Stimulated activated CD4-positive, alpha-beta T cell treated with anti-CD3 and anti-CD28 coated beads, Interleukin-2, amount 100 ng/mL, for 24 hours (primary cell): ENCODE measurements at places on chromosomes 1 and 21.

GRCh38 chr1:117284399-117285215 lies 73.9 kb upstream of the VTCN1 start:
- DNase-seq: no peak

DNA sequence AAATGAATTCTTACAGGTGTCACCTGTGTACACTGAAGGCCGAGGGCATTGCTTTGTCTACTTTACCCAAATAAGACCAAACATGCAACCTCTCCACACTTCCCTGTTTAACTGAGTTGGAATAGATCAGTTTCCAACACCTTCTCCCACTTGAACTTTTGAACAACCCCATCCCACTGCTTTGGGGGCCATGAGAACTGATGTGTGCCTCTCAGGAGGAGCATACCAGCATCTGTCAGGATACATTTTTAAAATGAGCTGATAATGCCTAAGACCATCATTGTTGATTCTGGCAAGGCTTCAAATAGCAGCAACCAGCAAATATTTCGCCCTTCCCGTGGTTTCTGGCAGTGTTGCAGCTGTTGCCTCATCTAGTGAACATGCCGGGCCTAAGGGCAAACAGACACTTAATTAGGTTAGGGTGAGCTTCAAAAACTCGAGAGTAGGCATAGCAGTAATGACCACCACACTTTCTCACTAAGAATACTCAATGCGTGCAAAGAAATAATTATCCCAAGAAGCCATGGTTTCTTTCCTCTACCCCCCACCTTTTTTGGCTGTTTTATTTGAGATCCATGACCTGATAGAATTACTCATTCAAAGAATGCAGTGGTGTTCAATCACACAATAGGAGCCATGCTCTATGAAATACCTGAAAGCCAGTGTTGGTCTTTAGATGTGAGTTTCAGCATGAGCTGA lies 63.7 kb downstream of the MAP10 start:
- no peak for DNase-seq

- DNase-seq: no peak
Observed at GRCh38 chr21:42583477-42584295, 69.7 kb upstream of the PDE9A start.

- DNase-seq: no peak
Observed at GRCh38 chr1:209434631-209435217, 148.8 kb upstream of the CAMK1G start.

- DNase-seq: no peak
Observed at GRCh38 chr1:23908453-23909341, 4.5 kb downstream of the CNR2 start.

DNA sequence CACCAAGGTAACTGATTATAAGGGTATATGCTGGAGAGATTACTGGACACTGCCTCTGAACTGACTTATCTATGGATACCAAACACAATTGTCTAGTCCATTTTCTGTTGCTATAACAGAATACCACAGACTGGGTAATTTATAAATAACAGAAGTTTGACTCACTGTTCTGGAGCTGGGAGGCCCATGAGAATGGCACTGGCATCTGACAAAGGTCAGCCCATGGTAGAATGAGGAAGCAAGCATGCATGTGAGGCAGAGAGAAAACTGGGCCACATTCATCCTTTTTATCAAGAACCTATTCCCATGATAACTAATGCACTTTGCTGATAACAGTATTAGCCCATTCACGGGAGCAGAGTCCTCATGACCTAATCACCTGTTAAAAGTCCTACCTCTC lies 37.4 kb downstream of the FCER1A start:
- DNase-seq: no peak

GRCh38 chr1:233082778-233083550 lies 132.6 kb downstream of the NTPCR start:
- DNase-seq: no peak

DNA sequence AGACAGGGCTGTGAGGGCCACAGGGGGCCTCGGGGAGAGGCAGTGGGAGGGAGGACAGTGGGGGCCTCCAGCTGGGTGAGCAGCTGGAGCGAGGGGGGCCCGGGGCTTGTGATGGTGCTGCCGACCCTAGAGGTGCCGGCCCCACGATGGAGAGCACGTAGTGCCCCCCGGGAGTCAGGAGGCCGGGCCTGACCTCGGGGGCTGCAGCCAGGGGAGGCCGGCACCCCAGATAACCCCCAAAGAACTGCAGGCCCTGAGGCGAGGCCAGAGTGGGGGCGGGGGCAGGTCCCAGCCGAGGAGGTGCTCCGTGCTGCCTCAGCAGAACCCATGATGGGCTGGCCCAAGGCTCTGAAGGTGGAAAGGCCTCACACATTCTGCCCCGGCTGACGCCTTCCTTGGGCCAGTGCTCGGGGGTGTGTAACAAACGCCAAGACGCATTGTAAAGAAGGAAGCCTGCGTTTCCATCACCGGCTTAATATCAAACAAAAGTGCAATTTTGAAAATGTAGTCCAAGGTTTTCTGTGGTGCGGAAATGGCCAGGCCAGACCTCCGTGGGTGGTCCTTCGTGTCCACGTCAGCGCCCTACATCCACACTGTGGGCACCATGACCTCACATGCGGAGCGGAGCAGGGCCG lies 55.2 kb downstream of the COL6A1 start:
- DNase-seq: no peak

- DNase-seq: no peak
Observed at GRCh38 chr1:207069061-207069460, 16.0 kb downstream of the PFKFB2 start.

DNA sequence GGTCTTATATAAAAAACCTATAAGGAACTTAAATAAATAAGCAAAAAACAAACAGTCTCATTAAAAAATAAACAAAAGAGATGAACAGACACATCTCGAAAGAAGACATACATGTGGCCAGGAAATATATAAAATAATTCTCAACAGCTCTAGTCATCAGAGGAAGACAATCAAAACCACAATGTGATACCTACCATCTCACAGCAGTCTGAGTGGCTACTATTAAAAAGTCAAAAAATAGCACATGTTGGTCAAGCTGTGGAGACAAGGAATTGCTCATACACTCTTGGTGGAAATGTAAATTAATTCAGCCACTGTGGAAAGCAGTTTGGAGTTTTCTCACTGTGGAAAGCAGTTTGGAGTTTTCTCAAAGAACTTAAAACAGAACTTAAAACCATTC lies 100.3 kb upstream of the ADAMTS5 start:
- no peak for DNase-seq

- no peak for DNase-seq
Observed at GRCh38 chr1:14500041-14500440, 98.4 kb upstream of the KAZN start.

- no peak for DNase-seq
Observed at GRCh38 chr1:183991348-183991747, 46.2 kb downstream of the COLGALT2 start.

DNA sequence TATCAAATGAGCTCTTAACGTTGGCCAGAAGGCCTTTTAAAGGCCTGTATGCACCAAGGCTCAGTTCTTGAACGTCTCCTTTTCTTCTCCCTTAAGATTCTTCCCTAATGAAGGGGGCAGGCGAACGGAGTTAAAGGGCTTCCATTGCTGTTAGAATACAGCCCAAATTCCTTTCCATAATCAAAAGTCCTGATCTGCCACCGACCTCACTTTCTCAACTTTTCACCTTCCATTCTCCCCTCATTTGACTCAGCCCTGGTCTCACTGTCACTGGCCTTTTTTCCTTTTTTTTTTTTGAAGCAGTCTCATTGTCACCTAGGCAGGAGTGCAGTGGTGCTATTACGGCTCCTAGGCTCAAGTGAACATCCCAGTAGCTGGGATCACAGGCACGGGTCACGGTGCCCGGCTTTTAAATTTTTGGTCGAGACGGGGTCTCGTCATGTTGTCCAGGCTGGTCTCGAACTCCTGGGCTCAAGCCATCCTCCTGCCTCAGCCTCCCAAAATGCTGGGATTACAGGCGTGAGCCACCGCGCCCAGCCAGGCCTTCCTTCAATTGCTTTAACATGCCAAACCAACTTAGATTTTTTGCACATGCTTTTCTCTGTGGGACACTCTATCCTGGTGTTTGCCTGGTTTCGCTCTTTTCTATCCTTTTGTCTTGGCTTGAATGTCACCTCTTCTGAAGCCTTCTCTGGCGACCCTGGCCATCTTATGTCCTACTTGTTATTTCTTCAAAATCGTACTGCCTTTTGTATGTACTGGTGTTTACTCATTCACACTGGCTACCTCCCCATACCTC lies 612 bp upstream of the CMPK1 start:
- DNase-seq: no peak

DNA sequence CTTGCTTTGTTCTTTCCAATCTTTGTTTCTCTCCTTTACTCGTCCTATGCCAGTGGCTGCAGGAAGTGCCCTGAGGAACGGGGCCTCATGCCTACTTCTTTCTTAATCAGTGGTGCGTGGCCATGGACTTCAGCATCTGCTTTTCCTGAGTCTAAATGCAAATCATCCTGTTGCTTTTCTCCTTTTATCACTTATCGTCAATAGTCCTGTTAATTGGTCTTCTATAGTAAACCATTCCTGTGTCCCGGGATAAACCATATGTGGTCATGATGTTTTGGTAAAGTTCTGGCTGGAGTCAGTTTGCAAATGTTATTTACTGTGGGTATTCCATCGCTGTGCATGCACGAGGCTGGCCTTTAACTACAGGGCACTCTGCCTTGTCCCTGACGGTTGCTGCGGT lies 47.5 kb downstream of the AGPAT3 start:
- no peak for DNase-seq

DNA sequence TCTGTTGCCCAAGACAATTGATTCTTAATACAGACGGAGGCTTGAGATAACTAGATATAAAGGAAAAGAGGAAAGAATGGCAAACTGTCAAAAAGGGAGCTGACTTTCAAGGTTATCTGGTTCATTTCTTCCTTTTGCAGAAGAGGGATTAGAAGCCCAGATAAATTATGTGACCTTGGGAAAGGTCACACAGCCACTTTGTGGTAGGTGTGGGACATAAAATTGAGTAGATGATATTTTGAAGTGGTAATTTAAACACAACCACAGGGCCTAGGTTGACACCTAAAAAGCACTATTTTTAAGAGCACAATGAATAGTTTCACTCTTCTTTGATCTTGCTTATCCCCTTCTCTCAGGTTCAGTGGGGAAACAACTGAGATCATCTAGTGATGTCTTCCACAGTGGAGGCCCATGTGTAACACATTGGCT lies 16.9 kb upstream of the KIAA0040 start:
- no peak for DNase-seq

DNA sequence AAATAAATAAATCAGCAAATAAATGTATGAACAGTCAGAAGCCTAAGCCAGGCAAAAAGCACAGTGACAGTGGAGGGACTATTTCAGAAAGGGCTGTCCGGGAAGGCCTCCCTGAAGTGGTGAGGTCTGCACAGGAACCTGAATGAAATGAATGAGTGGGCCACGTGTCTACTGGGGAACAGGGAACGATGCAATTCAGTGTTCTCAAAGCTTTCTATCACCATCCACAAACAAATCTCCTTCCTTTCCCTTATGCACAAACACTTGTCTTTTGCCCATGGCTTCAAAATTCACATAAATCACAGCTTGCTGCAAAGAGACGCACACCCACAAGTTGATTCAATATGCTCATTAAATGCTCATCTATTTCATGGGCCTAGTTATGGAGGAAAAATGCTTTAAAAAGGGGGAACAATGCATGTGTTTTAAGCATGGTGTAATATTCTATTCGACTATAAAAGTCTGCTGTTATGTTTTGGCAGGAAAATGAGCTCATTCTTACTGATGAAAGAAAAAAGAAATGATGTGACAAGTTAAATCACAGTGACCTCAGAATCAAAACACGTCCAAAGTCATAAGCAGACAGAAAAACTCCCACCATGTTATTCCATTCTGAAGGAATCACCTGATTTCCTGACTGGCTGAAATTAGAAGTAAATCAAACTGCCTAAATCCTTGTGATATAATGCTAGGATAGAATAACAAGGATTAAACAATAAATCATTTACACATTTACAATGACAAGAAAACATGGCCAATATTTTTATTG lies 21.6 kb downstream of the URB1 start:
- no peak for DNase-seq

DNA sequence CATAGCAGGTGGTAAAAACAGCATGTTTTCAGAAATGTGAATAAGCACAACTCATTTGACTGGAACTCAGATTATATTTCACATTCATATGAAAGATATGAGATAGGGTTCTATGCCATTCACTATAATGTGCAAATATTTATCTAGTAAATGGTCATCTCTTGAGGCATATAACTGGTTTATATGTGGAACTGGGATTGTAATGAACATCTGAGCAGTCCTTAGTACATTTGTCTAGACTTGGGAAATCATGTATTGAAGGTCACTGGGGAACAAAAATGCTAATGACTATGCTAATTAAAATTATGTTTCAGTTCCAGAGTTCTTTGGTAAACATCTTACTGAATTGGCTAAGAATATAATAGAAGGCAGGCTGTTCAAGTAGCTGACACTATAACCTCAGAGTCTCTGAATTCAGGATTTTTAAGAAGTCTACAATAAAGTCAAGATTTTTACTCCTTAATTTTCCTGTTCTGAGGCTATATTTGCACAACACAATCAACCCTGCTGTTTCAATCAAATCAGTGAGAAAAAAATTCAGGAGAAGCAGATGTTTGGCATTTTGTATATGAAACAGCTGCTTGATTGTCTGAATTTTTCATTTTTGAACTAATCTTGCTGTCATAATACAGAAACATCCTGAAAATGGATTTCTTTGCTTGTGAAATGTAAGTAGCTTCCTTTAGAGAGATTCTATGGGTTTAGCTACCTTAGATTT lies 244.8 kb upstream of the RGS18 start:
- no peak for DNase-seq

DNA sequence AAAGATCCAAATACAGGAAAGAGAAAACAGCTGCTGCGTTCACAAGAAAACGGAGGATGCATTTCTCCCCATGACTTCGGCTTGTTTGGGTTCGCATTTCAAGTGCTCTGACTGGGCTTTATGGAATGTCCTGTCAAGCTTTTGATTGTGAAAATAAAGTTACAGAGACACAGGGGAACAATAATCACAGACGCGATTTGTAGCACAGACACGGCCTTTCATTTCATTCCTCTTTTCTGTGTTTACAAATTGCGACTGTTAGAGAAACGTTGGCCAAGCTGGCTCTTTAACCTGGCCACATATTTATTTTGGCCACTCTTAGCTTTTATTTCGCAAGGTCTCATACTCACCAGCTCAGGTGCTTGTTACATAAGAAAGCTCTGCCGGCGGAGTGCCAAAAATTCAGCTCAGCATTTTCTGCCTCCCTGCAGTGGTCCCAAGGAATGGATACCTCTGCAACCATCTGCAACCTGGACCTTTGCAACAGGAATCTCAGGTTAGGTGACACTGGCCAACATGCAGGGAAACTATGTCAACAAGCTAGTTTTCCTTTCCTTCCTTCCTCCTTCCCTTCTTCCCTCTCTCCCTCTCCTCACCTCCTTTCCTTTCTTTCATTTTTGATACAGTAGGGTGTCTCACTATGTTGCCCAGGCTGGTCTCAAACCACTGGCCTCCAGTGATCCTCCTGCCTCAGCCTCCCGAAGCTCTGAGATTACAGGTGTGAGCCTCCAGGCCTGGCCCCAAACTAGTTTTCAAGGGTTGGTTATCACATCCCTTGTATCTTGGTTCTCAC lies 58.2 kb upstream of the SLC45A1 start:
- no peak for DNase-seq

- DNase-seq: no peak
Observed at GRCh38 chr1:19450811-19451515, 34.4 kb downstream of the CAPZB start.
